ENCODE measurements at places on chromosomes 6 and 20. TPM values are rescaled to one million over a fixed set of nuclear protein-coding genes. Genes with fewer than 3 reads are reported as not detected.

DNA sequence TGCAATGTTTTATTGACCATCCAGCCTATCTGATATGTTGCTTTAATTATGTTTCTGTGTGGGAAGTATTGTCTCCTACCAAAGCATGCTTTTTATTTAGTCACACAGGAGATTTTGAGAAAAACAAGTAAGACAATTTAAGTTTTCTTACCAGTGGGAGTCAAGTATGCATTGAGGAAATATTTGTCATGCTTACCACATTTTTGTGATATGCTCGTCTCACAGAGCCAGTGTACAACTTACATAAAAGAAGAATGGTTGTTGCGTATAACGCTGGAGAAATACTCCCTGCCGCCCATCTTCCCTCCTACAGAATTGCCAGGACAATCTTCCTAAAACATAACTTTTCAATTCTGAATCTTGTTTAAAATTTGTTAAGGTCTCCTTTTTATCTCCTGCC is 37.1 kb upstream of the FILIP1 start:
- no peak for DNase-seq

GRCh38 chr6:137550535-137550934 is 56.3 kb upstream of the OLIG3 start:
- no peak for DNase-seq

GRCh38 chr20:47108994-47109393 is 214.4 kb downstream of the EYA2 start:
- DNase-seq = no peak

The PBOV1 gene
- not detected for total RNA-seq

DNA sequence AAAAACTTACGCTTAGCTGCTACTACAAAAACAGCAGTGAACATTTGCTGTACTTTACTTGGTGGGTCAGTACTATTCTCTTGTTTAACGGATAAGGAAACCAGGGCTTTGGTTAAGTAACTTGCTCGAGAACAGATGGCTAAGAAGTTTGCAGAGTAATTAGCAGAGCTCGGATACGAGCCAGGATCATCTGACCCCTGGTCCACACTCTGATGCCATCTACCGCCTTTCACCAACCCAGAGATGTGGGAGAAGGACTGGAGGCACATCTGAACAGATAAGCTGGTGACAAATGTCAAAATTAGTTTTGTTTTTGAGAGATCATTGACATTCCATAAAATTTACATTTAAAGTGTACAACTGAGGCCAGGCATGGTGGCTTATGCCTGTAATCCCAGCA is 18.9 kb upstream of the RPL7L1 start:
- no peak for DNase-seq

The REM1 gene
- total RNA-seq = 2.5 TPM

- peak; percentile 79 for DNase-seq
Measured at GRCh38 chr20:755941-756340, 12.4 kb downstream of the SLC52A3 start.

GRCh38 chr20:52411611-52412010 is 220.0 kb upstream of the ZFP64 start:
- DNase-seq = no peak

DNA sequence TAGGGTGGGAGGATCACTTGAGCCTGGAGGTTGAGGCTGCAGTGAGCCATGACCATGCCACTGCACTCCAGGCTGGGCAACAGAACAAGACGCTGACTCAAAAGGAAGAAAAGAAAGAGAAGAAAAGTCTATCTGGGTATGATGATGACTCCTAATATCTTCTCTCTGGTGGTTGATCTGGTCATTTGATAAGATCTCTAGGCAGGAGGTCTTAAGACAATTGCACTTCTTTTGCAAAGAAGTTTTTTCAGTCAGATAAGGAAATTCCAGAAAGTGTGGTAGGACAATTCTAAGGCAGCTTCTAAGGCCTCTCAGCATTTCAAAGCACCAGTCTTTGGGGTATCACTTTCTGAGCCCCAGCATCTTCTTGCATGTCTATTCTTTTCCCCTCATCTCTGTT is 7.7 kb upstream of the AIF1 start:
- no peak for DNase-seq

DNA sequence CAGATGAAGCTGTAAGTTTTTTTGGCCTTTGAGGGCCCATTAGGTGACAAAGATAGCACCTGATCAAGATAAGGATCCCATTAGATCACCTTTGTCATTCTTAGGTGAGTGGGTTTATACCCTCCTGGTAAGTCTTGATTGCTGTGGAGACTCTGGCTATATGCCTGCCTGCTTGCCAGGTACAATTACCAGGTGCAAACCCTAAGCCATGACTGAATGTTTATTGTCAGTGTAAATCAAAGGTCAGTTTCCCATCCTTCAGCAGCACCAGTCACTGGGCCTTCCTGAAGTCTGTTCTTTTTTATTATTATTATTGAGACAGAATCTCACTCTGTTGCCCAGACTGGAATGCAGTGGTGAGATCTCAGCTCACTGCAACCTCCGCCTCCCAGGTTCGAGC is 106.4 kb upstream of the FOXO3 start:
- DNase-seq = no peak

DNA sequence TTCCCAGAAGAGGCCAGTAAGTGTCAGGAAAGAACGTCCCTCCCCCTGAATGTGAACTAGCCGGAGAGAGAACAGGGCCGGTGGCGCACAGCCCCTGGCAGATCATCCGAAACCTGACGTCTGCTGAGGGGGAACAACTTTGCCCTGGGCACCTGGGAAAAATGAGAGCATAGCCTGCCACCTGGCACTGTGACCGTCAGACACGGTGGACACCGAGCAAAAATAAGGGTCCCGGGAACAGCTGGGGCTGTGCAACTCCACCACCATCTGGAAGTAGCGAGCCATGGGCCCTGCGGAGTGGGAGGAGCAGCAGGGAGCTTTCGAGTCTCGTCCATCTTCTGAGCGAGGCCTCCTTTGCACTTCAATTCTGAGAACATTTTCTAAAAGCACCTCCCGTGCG is 110.8 kb downstream of the EDN3 start:
- DNase-seq = no peak

GRCh38 chr6:166413491-166413951 is 30.8 kb upstream of the MPC1 start:
- no peak for DNase-seq

DNA sequence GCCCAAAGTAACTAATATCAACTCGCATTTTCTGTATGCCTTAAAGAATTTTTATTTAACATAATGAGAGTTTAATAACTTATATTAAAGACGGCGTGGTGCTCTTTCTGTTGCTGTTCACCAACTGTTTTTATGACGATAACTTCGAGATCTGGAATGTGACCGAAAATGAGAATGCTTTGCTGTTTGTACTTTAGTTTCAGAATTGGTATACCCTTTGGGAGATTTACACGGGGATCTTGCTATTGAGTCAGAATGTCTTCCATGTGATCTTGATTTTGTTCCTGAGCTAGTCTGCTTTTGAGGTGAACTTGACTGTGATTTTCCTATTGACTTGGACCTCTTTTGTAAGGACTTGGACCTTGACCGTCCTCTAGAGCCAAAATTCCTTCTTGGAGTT is 17.9 kb downstream of the PNRC1 start:
- DNase-seq = no peak

DNA sequence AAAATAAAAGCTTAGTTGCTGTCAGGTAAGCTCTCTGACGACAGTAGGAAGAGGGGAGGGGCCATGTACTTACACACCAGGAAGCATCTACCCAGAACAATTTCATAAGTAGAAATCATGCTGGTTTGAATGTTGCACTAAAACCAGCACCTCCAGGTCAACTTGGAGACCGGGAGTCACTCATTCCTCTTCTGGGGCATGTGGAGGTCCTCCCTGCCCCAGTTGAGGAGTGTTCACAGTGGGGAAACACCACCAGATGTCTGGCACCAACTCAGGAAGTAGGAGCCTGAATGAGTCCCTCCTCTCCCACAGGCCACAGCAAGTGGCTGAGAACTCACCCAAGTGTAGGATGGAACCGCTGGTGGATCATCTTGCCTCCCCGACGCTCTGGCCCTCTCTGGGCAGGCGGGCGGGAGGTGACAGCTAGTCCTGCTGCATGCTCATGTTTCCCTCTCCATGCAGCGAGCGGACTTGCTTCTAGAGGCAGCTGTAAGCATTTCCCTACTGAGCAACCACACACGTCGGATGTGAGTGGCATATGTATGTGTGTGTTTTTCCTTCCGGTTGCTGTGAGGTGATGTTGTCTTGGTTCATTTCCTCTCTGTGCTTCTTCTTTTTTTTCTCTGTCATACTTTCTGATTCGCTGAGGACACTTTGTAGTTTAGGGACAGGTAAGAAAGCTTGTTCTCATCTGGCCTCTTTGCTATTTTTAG is 149.5 kb upstream of the NEDD9 start:
- DNase-seq = no peak

The ZSCAN16 gene
- 6.1 TPM for total RNA-seq

DNA sequence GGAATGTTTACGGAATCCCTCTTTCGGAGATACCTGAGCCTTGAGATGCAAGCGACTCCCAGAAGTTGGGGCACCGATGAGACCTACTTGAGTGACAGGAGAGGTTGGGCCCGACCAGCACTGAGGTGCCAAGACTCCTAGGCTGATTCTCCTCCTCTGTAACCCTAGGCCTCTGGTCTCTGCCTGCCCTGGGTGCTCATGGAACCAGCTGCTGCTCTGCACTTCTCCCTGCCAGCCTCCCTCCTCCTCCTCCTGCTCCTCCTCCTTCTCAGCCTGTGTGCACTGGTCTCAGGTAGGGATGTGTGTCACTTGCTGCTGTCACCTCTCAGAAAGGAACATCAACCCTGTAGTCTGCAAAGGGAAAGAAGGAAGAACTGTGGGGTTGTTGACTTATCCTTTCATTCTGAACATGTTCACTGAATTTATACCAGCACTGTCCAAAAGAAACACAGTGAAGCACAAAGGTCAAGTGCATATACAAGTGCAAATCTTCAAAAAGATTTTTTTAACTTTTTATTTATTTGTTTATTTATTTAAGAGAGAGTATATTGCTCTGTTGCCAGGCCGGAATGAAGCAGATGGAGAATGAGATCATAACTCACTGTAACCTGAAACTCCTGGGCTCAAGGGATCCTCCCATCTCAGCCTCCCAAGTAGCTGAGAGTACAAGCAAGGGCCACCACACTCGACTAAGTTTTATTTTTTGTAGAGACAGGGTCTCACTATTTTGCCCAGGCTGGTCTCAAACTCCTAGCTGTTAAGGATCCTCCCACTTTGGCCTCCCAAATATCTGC is 913 bp downstream of the BTN2A2 start:
- DNase-seq = peak; percentile 53

DNA sequence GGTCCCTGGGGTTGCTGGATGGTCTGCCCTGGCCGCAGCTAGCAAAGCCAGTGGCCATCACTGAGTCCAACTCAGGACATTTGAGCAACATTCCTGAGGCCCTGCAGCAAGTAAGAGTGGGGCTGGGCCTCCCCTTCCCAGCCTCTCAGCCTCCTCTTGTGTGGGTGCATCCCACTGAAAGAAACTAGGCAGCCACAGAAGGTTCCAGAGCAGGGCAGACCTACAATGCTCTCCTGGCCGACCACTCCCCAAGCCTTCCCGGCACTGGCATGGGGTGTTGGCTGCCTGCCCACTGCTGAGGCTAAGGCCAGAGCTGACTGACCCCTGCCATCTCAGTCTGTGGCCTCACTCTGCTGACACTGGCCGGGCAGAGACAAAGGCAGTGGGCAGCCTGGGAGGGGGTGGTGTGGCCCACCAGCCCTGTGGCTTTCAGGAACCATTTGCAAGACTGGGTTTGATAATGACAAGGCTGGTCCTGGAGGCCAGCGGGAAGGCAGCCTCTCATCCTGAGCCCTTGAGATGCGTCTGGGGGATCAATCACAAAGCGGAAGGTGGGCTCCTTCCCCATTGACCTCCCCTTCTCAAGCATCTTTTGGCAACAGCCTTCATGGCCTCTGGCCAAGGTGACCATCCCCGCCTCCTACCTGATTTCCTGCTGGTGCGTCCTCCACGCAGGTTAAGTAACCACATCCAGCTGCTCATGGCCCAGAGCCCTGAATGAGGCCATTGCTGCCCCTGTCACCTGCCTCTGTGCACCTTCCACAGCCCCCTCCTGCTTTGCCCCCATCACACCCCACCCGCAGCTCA is 9.6 kb downstream of the DLGAP4 start:
- DNase-seq = no peak

- peak; percentile 12 for DNase-seq
Measured at GRCh38 chr20:57198132-57199072, 68.0 kb downstream of the BMP7 start.

DNA sequence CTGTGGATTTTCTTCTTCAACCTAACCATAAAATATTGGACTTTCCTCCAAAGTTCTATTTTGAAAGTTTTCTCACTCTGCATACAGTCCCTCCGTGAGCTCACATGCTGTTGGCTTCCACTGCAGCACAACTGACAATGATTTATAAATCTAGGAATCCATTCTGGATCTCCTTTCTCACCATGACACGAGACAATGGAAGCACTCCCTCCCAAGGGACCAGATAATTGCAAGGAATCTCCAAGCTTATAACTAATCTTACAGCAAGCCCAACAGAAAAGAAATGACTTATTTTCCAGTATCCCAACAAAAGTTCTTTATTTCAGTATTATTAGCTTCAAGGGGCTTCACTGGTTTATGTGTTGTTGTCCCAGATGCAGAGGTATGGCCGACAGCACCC is 729.0 kb downstream of the RFPL4B start:
- DNase-seq = no peak

DNA sequence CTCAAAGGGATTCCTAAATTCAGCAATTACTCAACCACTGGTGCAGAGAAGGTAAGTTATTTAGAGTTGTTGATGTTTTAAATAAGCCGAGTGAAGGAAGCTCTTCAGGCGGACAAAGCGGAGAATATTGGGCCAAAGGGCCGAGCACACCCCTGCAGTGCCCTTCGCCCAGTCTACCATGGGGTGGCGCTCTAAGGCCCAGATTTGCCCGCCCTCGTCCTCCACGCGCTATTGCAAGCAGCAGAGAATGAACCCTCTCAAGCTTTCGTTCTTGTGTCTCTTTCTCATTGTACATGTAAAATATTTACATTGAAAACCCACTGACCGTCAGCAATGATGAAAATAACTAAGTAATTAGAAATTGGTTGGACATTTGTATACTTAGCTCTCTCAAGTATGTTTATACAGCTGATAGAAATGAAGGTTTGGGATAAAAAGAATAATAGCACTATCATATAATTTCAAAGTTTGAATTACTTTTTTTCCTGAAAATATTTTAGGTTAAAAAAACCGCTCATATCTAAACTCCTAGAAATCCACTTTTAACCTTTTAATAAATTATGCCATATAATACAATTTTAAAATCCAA is 195.0 kb upstream of the CEP162 start:
- peak; percentile 70 for DNase-seq

DNA sequence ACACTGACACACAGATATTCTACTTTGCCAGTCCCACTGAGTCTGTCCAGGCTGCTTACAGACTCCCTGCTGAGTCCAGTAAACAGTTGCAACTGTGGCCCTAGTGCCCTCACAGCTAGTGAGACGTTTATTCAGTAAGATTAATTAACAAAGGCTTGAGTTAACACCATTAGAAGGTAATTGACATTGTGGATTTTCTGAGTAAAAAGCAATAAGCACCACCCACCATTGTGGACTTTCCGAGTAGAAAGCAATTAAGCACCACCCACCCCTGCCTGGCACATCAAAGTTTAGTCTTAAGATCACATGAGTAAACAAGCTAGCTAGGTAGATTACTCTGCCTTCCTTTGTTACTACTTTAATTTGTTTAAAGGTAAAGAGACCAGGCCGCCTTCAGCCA is 408.6 kb upstream of the IMPG1 start:
- no peak for DNase-seq

The MRPS10 gene
- total RNA-seq = 28.0 TPM

- no peak for DNase-seq
Measured at GRCh38 chr6:5201271-5201670, 59.5 kb downstream of the LYRM4 start.

GRCh38 chr20:36181934-36182603 is 27.5 kb downstream of the EPB41L1 start:
- peak; percentile 42 for DNase-seq

GRCh38 chr20:57671662-57672061 is 38.2 kb downstream of the PMEPA1 start:
- no peak for DNase-seq
